ENCODE measurements at places on chromosomes 1 and 21.

DNA sequence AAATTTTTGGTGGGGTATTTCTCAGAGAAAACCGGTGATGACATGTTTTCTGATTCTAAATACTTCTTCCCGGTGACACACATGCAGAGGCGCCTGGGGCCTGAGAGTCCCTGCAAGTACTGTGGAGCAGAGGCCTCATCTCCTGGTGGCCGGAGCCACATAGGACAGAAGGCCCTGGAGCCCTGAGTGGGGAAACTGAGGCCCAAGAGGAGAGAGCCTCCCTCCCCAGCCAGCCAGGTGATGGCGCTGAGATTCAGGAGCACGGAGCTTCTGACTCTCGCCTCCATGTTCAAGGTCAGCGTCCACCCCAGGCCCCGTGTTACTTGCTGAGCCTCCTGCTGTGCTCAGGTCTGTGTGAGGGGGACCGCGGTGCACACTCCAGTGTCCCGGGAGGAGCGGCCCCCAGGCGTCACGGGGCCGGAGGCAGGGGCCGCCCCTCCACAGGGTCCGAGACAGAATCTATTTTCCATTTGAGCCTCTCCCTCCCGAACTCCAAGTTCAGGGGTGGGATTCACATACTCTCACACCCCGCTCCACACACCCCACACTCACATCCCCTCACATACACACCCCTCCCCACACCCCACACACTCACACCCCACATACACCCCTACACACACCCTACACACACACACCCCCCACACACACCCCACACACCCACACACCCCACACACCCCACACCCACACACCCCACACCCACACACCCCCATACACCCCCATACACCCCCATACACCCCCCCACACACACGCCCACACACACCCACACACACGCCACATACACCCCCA is 43.8 kb downstream of the SLX9 start:
- no peak for DNase-seq

- no peak for DNase-seq
Measured at GRCh38 chr1:64537942-64538341, 68.0 kb downstream of the CACHD1 start.

DNA sequence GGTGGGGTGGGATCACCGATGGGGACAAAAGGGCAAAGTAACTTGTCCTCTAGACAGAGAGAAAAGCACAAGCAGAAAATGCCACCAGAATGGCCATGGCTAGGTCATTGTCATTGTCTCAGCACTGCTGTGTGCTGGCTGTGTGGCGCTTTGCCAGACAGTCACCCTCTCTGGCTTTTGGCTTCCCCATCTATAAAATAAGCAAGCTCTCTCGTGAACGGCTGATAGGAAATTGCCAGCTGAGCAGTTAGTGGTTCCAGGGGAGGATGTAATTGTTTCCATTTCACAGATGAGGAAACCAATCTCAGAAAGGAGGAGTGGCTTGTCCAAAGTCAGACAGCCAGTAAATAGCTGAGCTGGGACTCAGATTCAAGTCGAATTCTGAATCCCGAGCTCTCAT is 32.5 kb downstream of the PADI2 start:
- no peak for DNase-seq

GRCh38 chr1:234309598-234310459 is 63.4 kb upstream of the COA6 start:
- peak; percentile 37 for DNase-seq

- no peak for DNase-seq
Measured at GRCh38 chr1:30645807-30646206, 77.6 kb downstream of the MATN1 start.

DNA sequence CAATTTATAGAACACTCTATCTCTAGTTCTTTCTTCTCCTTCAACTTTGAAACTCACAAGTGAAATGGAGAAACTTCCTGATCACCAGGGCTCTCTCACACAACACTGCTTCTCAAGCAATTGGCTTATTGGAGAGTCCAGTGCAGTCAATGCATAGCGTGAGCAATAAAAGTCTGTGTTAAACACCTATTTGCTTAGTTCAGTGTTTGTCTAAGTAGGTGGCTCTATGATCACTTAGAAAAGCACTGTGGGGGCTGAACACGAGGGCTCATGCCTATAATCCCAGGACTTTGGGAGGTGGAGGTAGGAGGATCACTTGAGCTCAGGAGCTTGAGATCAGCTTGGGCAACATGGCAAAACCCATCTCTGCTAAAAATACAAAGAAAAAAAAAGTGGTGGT is 12.2 kb downstream of the CTSS start:
- no peak for DNase-seq

GRCh38 chr1:174700775-174701174 is 253.0 kb downstream of the GPR52 start:
- DNase-seq: no peak

Data from gastrocnemius medialis (tissue), 4 donors.